ENCODE measurements at places on chromosomes 16 and 17. TPM values are rescaled to one million over a fixed set of nuclear protein-coding genes. Genes with fewer than 3 reads are reported as not detected.

The PYDC1 gene
- total RNA-seq: not detected

The GJC1 gene
- total RNA-seq: 13.1 TPM

The C16orf46 gene
- total RNA-seq: 0.30 TPM

The EEF2KMT gene
- 12.2 TPM for total RNA-seq

The KRTAP3-1 gene
- not detected for total RNA-seq

The TM4SF5 gene
- not detected for total RNA-seq

The IL21R gene
- total RNA-seq: 0.30 TPM

The OR3A3 gene
- total RNA-seq: not detected

The ZG16B gene
- not detected for total RNA-seq

The ZNF785 gene
- 11.6 TPM for total RNA-seq

The CD79B gene
- total RNA-seq: not detected

Data from smooth muscle cell of the umbilical artery (primary cell).